Endothelial cell (in vitro differentiated cells): ENCODE measurements at places on chromosomes 11 and 22.
A peak's percentile ranks its signal among the peaks of the same experiment; 100 is the strongest.

DNA sequence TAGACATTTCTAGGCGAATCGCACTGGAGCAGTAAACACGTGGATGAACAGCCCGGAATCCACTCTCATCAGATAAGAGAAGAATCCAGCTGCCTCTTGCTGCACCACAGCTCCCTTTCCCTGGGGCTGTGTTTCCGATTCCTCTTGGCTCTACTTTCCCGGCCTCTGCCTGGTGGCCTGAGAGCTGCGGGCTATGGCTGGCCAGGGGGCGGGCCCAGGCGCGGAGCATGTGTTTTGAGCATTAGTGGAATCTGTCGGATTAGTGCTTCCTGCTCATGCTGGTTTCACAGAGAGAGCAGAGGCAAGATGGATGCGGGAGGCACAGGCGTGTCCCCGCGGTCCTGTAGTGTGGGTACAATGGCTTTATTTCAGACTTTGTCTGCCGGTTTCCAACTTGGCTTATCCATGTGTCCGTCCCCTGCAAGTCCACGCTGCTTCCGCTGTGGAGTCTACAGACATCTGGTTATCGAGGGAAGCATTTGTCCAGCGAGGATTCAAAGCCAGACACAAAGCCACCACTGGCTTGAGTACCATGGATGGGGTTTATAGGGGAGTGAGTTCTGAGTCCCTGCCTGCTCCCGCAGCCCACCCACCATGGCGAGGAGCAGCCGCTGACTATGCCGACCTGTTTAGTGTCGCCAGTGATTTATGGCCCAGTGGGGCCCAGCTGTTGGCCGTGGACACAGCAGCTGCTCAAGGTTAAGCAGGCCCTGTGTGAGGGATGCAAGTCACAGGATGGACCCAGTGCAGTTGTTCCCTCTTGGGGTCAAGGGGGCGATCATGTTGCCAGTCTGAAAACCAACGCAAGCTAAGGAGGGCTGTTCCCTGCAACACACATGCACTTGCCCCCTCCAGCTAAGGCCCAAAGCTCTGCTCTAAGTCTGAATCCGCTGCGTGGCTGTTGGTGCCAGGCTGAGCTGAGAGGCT is 43.3 kb upstream of the EP300 start:
- peak; percentile 22 for DNase-seq

- DNase-seq, result no peak
Measured at GRCh38 chr22:25067851-25068421, 115.4 kb downstream of the KIAA1671 start.

DNA sequence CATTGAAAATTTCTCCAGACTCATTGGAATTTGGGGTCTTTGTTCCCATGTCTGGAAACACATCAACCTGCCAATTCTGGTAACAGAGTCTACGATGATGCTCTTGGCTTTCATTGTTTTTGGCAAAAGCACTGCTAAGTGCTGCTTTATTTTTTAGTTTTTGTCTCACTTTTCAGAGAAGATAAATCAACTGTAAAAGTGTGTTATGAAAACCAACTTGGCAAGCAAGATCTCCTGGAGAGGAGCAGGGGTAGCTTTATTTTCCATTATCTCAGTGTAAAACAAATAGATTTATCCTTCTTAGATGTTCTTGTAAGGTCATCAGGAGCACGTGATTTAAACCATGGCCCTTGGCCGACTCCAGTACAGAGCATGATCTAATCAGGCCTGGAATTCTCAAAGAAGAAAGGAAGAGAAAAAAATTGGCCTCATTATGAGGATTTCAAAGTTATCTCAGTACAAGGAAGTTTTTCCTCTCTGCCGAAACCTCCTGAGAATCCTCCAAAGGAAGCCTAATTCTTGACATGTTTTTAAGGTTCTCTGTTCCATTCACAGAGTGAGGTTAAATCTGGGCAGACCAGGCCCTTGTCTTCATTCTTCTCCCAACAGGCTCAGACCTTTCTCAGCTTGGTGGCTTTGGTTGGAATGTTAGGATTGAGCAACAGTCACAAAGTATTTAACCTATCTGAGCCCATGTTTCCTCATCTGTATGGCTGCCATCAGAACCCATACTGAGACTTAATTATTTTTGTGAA is 16.4 kb upstream of the PAMR1 start:
- DNase-seq, result no peak

DNA sequence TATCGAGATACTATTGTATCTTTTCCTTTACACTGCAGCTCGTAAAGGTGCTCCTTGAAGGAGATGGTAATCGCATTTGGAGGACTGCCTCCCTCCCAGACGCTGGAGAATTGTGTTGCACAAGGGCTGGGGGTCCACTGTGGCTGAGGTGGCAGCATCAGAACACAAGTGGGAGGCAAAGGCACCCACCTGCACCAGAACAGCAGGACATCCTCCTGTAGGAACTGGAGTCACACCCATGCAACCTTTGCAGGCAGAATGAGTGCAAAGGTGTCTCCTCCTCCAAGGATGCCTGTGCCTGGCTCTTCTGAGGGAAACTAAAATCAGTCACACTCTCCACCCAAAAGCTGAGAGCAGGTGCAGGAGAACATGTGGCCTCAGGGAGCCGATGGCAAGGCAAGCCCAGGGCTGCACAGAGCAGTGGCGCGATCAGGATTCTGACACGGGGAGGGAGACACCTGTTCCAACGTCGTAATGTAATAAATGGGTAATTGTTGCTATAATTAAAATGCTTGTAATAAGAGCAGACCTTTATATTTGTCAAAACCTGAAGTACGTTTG is 1501.4 kb downstream of the TBC1D22A start:
- DNase-seq, result no peak

- no peak for DNase-seq
Measured at GRCh38 chr11:30710221-30710620, 124.1 kb upstream of the MPPED2 start.

GRCh38 chr11:38819981-38820380 is 2221.9 kb upstream of the RAG2 start:
- DNase-seq, result no peak

GRCh38 chr22:47784991-47785390 is 1022.5 kb downstream of the TBC1D22A start:
- DNase-seq, result no peak

GRCh38 chr11:20090654-20091374 is 69.5 kb downstream of the DBX1 start:
- DNase-seq, result no peak

- DNase-seq, result no peak
Measured at GRCh38 chr11:65069217-65069616, 10.9 kb upstream of the NAALADL1 start.

GRCh38 chr22:26385164-26385563 is 43.9 kb upstream of the ASPHD2 start:
- DNase-seq, result no peak

GRCh38 chr22:48980409-48980808 is 847.3 kb downstream of the BRD1 start:
- no peak for DNase-seq

GRCh38 chr11:71372693-71373657 is 75.2 kb downstream of the DHCR7 start:
- no peak for DNase-seq

DNA sequence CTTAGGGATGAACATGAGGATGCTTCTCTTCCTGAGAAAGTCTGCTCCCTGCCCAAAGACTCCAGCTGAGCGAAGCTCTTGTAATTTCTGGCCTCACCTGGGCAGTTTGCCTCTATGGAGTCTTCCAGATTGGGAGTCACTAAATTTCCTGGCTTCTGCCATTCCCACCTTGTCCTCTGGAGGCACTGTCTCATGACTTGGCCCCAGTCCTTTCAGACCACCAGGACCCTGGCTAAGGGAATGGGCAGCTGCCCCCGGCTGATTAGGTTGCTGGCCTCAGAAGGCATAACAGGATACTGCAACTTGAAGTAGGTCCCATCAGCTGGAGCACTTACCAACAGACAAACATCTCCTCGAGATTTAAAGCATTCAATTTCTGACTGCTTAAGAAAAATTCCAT is 128.1 kb upstream of the SPON1 start:
- peak; percentile 58 for DNase-seq

DNA sequence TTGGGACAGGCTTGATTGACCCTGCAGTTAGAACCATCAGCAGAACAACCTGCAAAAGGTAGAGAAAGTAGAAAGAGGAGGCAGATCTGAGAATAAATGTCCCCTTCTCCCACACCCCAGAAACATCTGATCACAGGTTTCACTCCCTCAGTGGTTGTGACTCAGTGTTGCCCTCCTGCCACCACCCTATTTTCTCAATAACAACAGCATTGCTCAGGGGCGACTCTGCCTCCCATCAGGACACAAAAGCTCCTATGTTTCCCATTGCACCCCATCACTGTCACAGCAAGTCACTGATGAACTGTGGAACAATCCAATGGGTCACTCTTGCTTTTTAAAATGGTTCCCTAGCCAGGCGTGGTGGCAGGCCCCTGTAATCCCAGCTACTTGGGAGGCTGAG is 110.2 kb downstream of the RASSF10 start:
- DNase-seq, result no peak

DNA sequence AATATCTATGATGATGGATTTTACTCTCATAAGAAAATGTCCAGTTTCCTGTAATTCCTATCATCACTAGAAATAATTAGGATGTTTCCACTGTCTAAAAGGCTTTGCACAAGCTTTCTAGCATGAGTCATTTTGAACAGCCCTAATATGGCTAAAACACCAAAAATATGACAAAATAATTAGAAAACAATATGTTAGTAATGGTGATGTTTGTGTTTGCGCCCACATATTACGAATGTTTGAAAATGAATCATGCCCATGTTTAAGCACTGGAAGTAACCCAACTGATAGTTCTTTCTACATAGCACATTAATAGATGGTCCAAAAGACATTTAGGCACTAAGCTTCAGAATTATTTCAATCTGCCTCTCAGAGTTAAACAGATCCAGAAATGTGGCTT is 96.0 kb downstream of the TRPC6 start:
- no peak for DNase-seq

DNA sequence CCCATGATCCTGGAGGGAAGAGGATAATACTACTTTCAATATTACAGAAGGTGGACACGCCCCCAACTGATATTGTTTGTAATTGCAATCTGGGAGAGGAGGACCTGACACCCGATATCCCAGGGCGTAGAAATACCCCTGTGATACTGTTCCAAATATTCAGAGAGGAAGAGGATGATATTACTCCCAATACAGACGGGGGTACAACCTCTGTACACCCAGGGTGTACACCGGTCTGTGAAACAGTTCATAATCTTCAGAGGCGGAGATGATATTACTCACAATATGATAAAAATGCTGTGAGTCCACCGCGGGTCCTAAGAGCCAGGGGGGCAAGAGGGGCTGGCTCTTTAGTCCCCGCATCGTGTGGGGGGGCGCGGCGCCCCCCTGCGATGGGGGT is 57.2 kb upstream of the ALDH3B2 start:
- no peak for DNase-seq

DNA sequence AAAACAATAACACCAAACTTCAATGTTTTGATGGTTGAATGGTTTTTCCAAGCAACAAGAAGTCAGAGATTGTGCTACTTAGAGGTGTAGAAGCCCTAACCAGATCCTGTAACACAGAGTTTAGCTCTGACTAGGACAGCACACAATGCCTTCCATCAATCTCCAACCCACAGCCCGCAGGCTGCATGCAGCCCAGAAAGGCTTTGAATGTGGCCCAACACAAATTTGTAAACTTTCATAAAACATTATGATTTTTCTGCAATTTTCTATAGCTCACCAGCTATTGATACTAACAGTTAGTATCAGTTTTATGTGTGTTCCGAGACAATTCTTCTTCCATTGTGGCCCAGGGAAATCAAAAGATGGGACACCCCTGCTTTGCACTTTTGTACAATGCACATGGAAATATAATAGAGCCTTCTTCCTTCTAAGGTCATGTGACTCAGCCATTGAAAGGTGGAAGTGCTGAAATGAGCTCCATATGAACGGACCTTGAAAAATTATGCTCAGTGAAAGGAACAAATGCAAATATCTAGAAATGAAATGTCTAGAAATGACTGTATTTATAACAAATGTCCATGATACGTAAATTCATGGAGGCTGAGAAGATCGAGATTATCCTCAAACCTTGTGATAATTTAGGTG is 47.6 kb upstream of the VPREB1 start:
- DNase-seq, result no peak

- DNase-seq, result no peak
Measured at GRCh38 chr11:15489281-15489680, 374.6 kb downstream of the INSC start.

- DNase-seq, result no peak
Measured at GRCh38 chr11:17655682-17656081, 63.7 kb upstream of the MYOD1 start.

GRCh38 chr22:37545703-37546436 is 14.4 kb upstream of the CDC42EP1 start:
- peak; percentile 90 for DNase-seq

- DNase-seq, result no peak
Measured at GRCh38 chr22:49657974-49658590, 169.6 kb downstream of the BRD1 start.

GRCh38 chr22:20551805-20552442 is 44.5 kb downstream of the MED15 start:
- DNase-seq, result no peak

GRCh38 chr11:68581439-68581838 is 102.9 kb upstream of the GAL start:
- no peak for DNase-seq

GRCh38 chr22:39856588-39856987 is 37.0 kb downstream of the ENTHD1 start:
- no peak for DNase-seq

GRCh38 chr11:110939471-110939870 is 227.2 kb upstream of the ARHGAP20 start:
- no peak for DNase-seq

DNA sequence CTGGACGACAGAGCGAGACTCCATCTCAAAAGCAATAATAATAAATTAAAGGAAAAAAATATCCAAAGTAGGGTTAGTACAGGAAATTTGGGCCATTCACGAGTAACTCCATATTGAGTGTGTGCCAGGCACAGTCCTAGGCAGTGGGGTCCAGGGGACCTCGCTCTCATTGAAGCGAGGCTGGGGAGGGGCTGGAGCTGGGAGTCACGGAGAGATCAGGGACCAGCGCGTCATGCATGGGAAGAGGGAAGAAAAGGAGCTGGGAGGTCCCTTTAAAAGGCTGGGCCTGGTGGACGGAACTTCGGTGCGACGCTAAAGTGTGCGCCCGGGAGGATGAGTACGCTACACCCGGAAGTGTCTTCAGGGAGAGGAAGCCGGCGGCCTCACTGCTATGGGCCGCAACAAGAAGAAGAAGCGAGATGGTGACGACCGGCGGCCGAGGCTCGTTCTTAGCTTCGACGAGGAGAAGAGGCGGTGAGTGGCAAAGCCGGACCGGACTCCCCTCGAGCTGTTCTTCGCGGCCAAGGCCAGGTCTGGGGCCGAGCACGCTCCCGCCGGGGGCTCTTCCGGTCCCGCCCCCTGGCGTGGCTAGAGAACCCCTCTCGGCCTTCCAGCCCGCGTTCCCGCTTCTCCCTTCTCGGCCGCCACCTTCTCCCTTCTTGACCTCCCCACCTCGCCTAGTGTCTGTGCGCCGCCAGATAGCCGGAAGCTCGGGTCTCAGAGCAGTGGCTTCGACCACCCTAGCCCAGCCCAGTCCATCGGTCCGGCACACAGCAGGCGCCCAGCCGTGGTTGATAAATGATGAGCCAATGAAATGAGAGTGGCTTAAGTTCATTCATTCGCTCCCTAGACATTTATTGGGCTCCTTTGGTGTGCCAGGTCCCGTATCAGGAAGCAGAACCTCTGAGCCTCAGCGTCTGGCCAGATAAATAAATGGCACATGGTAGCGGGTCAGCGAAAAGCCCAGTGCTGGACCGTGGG is at the start of gene NOL12:
Gene NOL12 (plus strand): TSS at position 342 of the 981 bp plus-strand sequence. CDS start 50 bp downstream, at position 392.
- peak; percentile 69 for DNase-seq

- DNase-seq, result no peak
Measured at GRCh38 chr22:23205339-23206049, 25.2 kb downstream of the BCR start.

- no peak for DNase-seq
Measured at GRCh38 chr11:92460213-92460612, 235.6 kb downstream of the FAT3 start.
